Fibroblast of skin of right quadriceps (primary cell): ENCODE measurements at places on chromosomes 1 and 21.
A peak's percentile ranks its signal among the peaks of the same experiment; 100 is the strongest.

GRCh38 chr1:100213141-100213540 is 35.1 kb upstream of the LRRC39 start:
- DNase-seq, result no peak

- DNase-seq, result no peak
Observed at GRCh38 chr1:62436039-62436465, 797 bp upstream of the USP1 start.

DNA sequence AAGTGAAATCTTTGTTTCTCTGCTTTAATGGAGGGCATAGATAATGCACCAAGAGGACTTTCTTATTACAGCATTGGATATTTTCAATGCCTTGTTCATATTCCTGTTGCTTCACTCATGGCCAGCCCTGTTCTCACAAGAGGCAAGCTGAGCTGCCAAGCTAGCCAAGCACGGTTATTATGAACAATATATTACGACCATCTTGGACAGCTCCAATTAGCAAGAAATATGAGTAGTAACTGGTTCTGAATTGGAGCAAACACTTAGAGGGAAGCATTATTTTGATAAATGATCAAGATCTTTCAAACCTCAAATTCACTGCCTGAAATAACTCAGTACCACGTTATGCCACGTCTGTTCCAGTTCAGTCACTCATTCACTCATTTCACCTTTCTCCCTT is 159.8 kb downstream of the SETD4 start:
- no peak for DNase-seq

DNA sequence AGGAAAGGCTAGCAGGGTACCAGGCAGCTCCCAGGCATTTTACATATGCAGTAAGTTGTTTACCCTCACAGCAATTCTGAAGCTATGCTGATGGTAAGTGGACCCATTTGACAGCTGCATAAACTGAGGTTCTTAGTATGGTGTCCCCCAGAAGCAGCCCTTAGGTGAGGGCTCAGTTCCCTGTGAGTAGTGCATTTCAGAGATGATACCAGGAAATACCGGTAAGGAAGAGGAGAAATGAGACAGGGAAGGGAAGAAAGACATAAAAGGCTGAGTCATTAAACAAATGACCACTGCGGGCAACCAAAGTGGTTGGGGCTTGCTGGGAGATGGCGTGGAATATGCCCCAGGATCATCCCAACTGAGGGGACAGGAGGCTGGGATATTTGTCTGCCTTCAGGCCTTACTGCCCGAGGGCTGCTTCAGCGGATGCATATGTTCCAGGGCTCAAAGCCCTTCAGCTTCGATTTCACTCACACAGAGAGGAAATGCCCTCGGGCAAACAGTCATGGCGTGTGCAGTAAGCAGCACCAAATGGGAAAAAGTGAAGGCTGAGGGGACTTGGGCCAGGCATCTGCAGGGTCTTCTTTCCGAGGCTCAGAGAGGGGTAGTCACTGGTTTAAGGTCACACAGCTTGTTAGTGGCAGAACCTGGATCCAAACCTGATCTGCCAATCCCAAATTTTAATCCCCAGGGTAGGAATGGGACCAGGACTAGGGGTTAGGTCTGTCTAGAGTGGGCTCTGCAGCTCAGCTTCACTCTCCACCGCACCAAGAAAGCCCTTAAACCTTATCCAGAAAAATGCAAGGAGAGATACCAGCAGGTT is 133.7 kb upstream of the RUNX3 start:
- peak; percentile 13 for DNase-seq

GRCh38 chr1:107777664-107778047 is 187.3 kb downstream of the VAV3 start:
- no peak for DNase-seq

DNA sequence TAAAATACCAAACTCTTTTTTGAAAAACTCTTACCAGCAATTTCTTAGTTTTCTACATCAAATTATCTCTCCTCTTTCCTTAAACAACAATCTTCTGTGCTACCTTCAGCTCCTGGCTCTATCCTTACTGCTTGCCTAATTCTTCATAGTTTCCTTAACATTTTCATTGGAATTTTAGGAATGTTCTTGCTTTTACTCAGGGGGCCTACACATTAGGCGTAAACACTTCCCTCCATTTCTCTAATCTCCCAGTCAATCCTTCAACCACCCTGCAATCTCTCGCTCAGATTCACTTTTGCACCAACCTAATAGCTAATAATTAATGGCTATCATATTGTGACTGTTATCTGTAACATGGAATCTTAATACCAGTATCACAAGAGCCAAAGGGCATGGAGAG is 50.1 kb downstream of the ADAMTS5 start:
- DNase-seq, result no peak

GRCh38 chr21:20108016-20108415 is 890.2 kb upstream of the NCAM2 start:
- no peak for DNase-seq

- DNase-seq, result no peak
Observed at GRCh38 chr1:236532850-236533249, 9.1 kb downstream of the LGALS8 start.

- DNase-seq, result peak; percentile 74
Observed at GRCh38 chr21:38955495-38955894, 149.8 kb downstream of the ETS2 start.

GRCh38 chr1:17112076-17112475 is 7.2 kb downstream of the PADI2 start:
- no peak for DNase-seq

- no peak for DNase-seq
Observed at GRCh38 chr1:3050603-3051002, 18.4 kb upstream of the PRDM16 start.

GRCh38 chr1:170661646-170662411 is 2.1 kb upstream of the PRRX1 start:
- peak; percentile 82 for DNase-seq

GRCh38 chr1:35945327-35945726 is 14.4 kb downstream of the AGO3 start:
- DNase-seq, result no peak

- peak; percentile 31 for DNase-seq
Observed at GRCh38 chr1:91891969-91892368, 6.0 kb upstream of the TGFBR3 start.

DNA sequence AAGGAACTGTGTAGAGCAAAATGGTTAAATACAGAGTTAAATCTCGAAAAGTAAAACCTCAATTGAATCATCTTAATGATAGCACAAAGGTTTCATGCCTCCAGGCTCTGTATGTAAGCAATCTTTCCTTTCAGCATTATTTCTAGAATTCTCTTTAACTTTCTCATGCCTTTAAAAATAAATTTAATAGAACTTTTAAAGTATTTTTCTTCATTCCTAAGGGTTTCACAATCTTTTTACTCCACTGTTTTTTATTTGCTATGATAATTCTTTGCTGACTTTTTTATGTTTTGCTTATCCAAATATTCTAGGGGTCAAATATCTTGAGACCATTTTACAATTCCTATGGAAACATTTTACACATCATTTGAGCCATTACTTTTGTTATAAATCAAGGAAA is 288.0 kb downstream of the BACH1 start:
- peak; percentile 29 for DNase-seq

GRCh38 chr1:166485620-166486019 is 318.8 kb upstream of the FAM78B start:
- DNase-seq, result no peak

DNA sequence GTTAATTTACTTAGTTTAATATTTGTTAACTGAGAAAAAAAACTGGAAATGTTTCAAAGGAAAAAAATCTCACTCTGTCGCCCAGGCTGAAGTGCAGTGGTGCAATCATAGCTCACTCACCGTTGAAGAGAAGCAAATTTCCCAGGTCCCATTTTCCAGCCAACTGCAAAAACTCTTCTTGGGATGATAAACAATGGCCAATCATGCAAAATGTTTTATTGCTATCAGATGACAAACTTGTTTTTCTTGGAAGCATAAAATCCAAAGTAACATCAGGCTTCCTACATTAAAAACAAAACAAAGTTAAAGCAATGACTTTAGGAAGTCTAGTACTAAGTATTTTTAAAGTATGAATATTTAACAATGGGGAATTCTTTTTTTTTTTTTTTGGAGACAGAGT is 84.9 kb downstream of the LYST start:
- peak; percentile 2 for DNase-seq
